ENCODE measurements at places on chromosomes 1 and 21.

DNA sequence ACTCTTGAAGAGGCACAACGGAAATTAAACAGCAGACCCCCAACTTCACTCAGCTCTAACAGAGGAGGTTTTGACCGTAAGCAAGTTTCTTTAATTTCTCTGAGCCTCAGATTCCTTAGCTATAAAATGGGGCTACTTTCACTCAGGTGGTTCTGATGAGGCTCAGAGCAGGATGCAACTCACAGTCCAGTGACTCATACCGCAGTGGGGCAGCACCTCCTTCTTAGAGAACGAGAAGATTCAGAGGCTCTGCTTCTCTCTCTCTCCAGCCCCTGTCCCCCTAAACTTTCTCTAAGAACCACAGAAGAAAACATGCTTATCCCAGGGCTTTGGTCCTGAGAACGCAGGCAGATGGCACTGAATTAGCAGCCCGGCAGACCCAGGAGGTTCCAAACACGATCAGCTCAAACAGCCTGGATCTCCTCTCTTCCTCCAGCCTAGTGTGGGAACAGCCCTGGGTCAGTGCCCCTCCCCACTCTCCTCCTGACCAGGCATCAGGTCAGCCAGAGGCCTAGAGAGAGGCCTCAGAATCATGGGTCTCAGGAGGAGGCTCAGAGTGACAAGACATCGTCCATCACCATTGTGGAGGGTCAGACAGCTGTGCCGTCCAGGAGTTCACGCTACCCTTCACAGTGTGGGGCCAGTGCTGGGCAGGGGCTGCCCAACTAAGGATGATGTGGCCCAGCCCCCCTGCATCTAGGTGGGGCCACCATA, 433.0 kb downstream of the PTPRU start:
- DNase-seq = no peak

- no peak for DNase-seq
These were observed 730 bp upstream of the PHF13 start for GRCh38 chr1:6612641-6613360.

DNA sequence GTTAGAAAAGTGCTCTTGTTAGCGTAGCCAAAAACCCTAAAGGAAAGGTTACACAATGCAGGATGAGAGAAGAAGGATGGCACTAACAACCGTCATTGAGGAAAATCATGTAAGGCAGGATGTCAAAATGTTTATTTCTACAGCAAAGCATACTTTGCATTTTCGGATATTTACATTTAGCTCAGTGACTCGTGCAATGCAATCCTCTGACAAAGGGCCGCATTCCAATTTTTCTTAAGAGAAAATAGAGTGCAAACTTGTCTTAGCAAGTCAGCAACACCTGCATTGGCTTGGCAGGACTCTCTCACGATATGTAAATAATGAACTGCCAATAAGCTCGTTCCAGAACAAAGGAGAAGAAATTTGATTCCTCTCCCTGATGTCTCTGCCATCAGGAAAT, 33.3 kb downstream of the TIAM1 start:
- DNase-seq = no peak

GRCh38 chr1:112767646-112768045, 52.5 kb upstream of the PPM1J start:
- no peak for DNase-seq

DNA sequence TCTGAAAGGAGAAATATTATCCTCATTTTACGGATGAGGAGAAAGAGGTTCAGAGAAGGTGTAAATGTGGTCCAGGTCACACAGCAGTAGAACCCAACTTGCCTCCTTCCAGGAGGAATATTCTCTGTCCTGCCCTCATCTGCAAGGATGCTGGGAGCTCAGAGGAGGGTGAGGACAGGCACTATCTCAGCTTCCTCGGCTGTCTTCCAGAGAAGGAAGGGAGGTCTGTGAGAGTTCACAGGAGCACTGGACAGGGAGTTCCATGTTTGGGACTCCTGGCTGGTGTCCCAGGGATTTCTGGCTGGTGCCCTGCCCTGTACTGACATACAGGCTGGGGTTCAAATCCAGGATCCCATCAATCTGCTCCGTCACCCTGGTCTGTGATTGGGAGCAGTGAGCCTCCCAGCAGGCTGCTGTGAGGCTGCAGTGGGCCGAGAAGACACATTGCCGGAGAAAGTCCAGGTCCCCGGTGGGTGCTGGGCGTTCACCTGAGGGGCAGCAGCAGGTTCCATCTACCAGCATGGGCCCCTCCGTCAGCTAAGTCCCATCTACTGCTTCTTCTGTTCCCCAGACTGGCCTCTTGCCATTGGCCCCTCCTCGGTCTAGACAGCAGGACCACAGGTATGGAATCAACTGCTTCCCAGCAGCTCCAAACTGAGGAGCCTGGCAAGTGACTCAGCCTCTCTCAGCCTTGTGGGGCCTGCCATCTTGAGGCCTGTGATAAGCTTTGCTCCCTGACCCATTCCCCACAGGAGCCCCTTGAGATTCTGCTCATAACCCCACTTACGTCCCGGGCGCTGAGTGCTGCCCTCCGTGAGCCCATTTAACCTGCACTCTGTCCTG, 8.5 kb upstream of the BSND start:
- no peak for DNase-seq

DNA sequence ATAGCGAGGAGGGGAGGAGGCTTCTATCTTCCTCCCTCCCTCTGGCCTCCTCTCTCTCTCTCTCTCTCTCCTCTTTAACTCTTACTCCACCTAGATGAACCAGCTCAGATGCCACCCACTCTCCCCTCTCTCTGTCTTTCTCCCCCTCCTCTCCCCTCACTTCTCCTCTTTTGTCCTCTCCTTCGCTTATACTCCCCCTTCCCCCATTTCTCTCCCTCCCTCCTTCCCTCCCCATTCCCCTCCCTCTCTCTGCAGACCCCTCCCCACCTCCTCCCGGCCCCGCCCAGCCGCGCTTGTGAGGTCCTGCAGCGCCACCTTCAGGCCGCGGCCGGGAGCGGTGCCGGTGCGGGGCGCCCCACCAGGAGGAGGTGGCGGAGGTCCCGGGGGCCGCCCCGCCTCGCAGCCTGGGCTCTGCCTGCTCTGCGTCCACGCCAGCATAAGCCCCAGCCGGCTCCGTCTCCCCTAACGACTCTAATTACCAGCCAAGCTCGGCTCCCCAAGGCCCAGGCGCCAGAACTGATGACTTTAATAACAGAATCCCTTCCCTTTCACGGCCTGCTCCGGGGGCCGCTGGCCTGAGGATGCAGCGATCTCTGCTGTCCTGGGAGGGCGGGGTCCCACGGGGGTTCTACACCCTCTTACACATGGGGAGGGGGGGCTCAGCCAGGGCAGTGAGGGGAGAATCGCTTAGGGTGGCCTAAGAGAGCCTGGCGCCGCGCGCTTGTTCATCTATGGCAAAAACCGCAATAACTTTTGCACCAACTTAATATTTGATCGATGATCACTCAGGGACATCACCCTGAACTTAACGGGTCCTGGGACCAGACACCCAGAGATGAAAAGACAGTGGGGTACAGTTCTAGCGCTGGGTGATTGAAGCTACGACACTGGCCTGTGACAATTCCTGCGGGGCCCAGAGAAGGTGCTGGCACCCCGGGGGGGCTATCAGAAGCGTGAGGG, 637.3 kb downstream of the MATN1 start:
- DNase-seq = peak; percentile 10

GRCh38 chr1:96596226-96596922, 125.2 kb upstream of the PTBP2 start:
- no peak for DNase-seq

GRCh38 chr1:208180421-208180820, 63.8 kb downstream of the PLXNA2 start:
- no peak for DNase-seq

DNA sequence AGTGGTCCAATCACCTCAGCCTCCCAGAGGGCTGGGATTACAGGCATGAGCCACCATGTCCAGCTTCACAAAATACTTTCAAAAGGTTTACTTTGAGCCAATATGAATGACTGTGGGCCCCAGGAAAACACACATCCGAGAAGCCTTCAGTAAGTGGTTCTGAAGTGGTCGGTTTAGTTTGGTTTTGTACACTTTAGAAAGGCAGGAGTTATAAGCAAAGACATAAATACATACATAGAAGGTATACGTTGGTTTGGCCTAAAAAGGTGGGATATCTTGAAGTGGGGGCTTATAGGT, 3.2 kb upstream of the MIB2 start:
- no peak for DNase-seq

- no peak for DNase-seq
These were observed 26.9 kb downstream of the SH3BP5L start for GRCh38 chr1:248798791-248799190.

DNA sequence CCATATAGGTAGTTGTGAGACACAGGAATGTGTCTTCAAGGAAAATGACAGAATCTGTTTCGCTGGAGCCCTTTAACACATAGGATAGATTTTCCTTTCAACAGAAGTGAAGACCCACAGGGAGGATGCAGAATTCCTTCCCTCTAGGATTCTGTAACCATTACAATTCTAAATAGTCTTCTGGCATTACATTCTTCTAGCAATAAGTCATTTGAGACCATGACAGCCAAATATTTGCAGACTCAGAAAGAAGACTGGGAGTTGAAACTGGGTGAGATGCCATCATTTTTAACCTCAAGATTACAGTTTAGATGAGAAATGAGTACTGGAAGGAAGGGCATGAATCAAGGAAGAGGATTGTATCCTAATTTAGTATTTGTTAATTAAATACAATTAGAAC, 61.6 kb downstream of the ZBTB18 start:
- no peak for DNase-seq

DNA sequence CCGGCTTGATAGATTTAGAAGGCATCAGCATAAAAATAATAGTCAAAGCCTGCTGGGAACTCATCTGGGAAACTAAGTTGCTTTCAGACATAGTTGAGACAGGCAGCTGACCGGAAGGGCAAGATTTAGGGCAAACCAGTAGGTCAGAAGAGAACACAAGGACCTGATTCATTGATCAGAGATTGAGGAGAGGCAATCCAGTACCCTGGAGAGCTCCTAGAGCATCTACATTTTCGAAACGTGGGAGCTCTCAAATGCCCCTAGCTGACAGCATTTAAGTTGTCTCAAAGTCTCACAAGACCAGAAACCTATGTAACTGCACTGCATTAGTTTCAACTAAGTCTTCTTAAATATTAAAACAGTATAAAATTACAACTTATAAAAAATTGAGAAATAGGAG, 22.9 kb upstream of the MTF2 start:
- DNase-seq = peak; percentile 18

DNA sequence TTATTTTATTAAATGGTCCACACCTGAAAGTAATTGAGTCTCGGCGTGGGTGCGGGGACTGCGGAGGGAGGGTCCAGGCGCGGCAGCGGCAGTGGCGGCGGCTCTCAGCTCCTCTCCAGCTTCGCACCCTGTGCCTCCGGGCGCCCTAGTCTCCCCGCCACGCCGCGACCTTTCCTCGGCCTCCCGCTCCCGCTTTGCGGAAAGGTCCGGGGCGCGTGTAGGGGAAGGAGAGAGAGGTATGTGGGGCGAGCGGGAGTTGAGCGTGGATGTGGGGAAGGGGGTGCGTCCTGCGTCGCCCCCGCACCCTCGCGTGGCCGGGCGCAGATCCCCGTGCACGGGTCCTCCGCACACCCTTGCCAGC, 13.4 kb upstream of the ALX3 start:
- no peak for DNase-seq

DNA sequence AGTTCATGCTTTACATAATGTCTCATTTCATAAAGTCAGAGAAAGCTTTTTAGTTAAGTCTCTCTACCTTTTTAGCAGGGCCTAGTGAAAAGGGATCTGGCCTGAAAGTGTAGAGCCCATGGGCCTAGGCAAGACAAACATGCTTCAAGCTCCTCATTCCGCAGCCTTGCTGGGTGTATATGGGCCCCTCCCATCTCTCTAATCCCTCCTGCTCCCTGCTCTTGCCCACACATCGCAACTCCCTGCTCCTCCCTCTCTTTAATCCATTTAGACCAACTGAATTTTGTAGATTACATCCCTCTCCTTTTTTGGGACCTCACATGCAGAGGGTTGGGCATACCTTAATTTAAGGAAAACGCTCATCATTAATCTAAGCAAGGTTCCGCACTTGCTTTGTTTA, 42.3 kb upstream of the CCDC190 start:
- DNase-seq = no peak

DNA sequence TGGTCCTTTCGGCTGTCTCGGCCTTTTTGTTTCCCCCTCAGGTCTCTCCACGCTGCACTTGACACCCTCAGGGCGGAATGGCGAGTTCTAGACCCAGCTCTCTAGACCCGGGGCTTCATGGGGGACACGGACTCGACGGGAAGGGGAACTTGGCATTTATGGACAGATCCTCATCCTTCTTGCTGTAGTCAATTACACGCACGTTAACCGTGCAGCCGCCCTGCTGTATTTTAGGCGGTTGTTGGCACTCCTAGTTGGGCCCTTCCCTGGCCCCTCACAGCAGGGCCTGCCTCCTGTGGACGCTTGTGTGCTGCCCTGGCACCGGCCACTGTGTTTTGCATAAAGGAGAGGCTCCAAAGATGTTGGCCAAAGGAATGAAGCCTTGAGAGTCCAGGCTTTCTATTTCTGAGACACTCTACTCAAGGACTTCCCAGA, 558 bp upstream of the BTG3 start:
- DNase-seq = no peak

GRCh38 chr1:218667781-218668516, 322.8 kb downstream of the TGFB2 start:
- DNase-seq = no peak

GRCh38 chr1:208615371-208615770, 371.2 kb upstream of the PLXNA2 start:
- DNase-seq = no peak

GRCh38 chr1:207021139-207021861, 11.3 kb downstream of the C1orf116 start:
- no peak for DNase-seq

- no peak for DNase-seq
These were observed 15.6 kb downstream of the TPM3 start for GRCh38 chr1:154176337-154176736.

- no peak for DNase-seq
These were observed 24.4 kb upstream of the WDR26 start for GRCh38 chr1:224458996-224459395.

DNA sequence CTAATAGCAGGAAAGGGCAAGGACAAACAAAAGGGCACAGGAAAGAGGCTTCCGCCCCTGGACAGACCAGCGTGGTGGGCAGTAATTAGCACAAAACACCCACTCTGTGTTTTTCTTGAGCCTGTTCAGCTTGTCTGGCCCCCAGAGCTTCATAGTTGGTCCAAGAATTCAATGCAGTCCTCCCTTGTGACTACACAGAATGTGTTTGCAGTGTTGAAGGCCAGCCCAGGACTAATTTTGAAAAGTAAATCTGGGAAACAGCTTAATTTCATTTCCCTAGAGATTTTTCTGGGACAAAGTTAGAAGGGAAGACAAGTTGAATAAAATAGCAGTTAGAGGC, 49.2 kb upstream of the LMO4 start:
- no peak for DNase-seq

- no peak for DNase-seq
These were observed 326.3 kb upstream of the PKN2 start for GRCh38 chr1:88357729-88358128.

GRCh38 chr1:58717979-58718378, 18.1 kb upstream of the MYSM1 start:
- DNase-seq = peak; percentile 25

DNA sequence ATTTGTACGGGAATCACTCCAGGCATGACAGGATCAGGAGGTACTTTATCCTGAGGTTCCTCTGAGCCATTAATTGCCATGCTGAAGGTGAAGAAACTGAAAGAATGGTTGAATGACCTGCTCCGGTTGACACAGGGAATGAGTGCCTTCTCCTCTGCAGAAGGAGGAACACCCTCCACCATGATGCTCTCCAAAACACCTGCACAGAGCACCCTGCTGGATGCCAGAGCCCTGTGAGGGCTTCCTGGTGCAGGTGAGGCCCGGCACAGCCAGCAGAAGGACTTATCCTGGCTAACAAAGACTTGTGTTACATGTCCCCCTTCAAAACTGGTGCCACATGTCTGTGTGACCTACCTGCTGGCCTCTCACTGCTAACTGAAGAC, 14.3 kb upstream of the LBR start:
- no peak for DNase-seq

All from CD4-positive, alpha-beta memory T cell (primary cell).